ENCODE measurements at places on chromosomes 12 and 14.
A peak's percentile ranks its signal among the peaks of the same experiment; 100 is the strongest.

- peak; percentile 78 for DNase-seq
Measured at GRCh38 chr12:96400631-96401075, 414 bp upstream of the CDK17 start.

DNA sequence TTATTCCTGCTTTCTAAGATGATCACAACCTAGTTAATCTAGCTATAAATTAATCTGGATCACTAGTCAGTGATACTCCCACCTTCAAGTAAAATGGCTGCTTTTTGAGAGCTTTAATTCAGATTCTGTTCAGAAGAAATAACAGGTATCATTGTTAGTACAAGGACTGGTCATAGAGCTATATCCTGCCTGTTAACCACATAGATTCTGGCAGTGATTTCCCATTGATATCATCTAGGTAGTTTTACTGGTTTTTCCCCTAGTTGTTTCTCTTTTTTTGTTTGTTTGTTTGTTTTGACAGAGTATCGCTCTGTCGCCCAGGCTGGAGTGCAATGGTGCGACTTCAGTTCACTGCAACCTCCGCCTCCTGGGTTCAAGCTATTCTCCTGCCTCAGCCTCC is 39.0 kb upstream of the HIF1A start:
- no peak for DNase-seq

DNA sequence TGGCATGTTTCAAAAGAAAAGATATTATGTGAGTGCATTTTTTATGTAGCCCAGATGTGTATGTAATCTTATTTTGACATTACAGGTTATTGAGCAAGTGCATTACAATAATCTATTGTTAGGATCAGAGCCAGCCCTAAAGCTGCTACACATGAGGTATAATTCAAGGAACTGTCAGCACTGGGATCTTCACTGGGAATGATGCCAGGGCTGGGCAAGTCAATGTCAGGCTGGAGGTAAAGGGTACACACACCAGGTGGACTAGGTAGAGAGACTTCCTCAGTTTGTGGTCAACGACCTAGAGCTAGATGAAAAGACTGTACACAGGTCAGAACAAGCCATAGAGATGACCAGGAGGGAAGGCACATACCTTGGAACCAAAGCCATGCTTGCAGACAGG is 15.4 kb downstream of the TRIM9 start:
- DNase-seq: no peak

- peak; percentile 22 for DNase-seq
Measured at GRCh38 chr12:32501835-32502333, 102.5 kb downstream of the FGD4 start.

DNA sequence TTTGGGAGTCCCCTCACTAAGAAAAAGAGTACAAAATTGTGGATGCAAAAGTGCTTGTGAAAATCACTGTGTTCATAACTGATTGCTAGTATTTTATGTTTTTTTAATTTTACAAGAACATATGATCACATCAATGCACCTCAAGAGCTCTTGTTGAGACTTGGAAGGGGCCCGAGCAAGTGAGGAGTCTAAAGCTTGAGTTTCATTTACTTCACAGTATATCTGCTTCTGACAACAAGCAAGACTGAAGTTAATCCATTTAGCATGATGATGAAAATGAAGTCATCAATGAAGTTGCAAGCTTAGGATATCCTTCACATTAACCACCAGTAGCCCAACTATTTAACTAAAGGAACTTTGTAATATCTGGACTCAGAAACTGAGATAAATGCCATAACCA is 182.5 kb upstream of the DIO2 start:
- no peak for DNase-seq

DNA sequence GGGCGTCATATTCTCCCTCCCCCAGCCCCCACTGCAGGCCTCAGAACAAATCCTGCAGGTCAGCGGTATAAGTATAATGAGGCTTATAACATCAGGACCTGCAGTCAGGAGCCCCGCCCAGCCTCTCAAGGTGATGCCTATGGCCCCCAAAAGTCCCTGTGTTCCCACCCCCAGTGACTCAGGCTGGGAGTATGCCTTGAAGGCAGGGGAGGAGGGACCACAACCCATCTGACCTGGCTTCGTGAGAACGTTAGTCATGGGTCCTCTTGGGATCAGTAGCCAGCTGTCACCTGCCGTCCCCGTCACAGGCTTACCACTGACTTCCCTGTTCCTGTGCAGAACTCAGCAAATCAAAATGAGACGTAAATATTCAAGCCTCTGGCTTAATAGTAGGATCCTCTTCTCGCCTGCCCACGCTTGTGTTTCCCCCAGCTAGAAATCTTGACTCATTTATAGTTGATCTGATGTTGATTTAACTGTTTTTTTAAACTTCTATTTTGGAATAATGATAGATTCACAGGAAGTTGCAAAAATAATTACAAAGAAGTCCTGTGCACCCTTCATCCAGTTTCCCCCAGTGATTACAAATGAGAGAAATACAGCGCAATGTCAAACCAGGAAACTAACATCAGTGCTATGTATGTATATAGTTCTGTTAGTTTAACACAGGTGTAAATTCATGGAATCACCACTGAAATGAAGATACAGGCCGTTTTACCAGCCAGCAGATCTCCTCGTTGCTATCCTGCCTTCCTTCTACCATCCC is 107.5 kb downstream of the ADGRD1 start:
- no peak for DNase-seq

GRCh38 chr12:7303230-7303629 is 642 bp upstream of the ACSM4 start:
- peak; percentile 71 for DNase-seq

GRCh38 chr12:32983968-32984367 is 87.4 kb upstream of the PKP2 start:
- peak; percentile 78 for DNase-seq

- no peak for DNase-seq
Measured at GRCh38 chr12:82666830-82667229, 19.9 kb upstream of the TMTC2 start.

GRCh38 chr12:45227316-45228067 is 11.6 kb downstream of the ANO6 start:
- peak; percentile 78 for DNase-seq

GRCh38 chr14:104378698-104379113 is 200.9 kb upstream of the C14orf180 start:
- DNase-seq: no peak

DNA sequence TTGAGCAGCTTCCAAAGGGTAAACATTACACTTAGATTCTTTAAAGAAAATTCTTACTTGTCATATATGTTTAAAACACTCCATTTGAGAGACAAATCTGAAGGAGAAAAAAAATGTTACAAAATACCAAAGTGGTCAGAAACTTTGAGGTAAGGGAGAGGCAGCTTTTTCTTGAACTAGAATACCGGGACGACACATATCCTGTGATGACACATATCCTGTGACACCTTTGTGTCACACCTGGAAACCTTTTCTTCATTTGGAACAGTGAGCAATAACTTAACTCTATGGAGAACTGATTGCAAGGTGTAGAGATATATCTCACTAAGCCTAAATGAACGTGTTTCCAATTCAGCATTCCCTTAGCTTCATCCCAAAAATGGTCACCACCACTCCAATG is 4.6 kb upstream of the GRIN2B start:
- DNase-seq: no peak

GRCh38 chr12:107362960-107363359 is 269.6 kb upstream of the CRY1 start:
- no peak for DNase-seq

DNA sequence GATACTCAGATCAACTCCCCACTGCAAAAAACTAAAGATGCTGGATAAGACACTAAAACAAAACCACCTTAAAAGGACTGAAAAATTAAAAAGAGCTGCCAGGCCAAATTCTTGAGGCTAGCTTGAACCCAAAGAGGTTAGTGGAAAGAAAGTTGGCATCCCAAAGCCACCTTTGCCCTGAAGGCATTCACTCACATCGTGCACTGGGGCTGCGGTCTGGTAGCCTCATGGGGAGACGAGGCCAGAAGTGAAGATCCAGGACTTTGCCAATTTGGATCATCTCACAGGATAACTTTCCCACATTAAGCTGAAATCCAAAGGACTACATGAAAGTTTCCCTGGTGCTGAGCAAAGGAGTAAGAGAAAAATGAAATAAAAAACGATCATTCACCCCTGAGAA is 63.9 kb downstream of the EFCAB11 start:
- DNase-seq: no peak

GRCh38 chr12:33357181-33357580 is 82.4 kb downstream of the SYT10 start:
- DNase-seq: no peak

DNA sequence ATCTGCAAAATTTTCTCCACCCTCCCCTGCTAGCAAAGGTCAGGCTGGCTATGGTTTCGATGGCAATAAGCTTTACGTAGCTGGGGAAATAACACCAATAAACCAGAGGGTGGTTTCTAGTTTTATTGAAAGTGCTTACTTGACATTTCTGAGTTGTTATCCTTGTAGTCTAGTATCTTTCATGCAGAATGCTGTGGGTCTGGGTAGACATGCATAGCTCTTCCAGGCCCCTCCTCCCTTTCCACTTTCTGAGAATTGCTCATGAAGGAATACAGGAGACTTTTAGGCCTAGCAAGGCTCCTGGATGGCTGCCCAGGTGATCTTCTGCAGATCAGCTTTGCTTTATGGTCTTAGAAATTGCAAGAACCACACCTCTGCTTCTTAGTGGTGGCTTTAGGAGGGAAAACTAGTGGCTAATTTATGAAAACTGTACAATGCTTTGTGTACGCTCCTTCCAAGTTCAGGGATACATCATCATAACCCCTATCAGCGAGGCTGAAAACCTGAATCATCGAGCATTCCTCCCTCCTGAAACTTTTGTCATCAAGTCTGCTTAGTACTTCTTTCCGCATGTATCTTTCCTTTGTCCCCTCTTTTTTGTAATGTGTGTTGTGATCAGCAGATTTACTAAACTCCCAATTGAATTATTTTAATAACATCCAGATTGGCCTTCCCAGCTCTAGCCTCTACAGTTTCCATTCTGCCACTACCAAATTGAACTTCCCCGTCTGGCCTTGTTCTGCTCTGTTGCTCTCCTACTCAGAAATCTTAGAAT is 473.0 kb downstream of the RAD51B start:
- DNase-seq: no peak

DNA sequence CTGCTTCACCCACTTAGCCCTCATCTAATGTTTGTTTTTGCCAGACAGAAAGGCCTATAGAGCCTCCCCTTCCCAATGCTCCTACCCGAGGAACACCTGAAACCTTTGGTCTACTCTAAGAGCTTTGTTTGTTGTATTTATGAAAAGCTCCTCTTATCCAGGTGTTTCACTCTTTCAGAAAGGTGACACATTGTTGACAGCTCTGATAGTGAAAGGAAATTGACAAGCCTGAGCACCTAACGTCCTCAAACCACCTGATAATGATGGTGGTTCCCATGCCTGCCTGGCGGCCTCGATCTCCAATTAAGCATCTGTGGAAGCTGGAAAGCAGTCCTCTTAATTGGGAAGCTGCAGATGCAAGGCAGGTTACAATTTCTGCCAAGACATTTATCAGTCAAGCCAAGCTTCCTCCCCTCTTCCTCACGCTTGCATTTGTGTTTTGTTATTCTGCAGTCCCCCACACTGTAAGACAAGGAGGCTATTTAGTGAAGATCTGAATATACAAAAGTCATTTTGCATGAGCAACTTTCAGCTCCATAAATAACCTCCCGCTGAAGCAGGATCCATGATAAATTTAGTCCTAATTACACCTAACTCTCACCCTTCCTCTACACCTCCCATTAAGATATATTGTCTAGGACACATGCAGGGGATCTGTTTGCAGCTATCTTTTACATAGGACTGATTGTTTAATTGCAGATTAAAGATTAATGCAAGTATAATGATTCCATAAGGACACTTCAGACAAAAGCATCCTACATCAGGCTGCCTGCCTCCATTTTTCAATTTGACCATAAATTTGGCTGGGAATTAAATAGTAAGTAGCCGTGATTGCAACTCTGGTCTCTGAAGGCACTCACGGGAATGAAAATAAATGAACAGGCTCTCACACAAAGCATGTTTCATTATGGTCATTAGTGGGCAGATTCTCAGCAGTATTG is 288.6 kb downstream of the PDZRN4 start:
- no peak for DNase-seq

DNA sequence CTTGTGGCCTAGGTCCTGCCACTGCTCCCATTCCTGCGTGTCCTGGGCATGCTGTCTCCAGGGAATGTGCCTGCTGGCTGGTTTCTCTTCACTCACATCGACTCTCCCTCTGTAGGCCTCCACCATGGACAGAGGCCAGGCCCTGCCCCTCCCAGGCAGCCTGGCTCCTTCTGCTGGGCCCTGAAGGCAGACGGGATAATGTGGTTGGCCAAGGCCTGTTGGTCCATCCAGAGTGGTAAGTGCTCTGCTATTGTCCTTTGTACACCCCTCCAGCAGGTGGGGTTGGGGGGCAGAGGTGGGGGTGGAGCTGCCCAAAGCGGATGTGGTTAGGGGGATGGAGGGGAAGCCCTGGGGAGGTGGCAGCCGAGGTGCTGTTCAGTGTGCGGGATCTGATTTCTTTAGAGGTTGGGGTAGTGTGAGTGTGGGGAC is 9.5 kb upstream of the NR4A1 start:
- DNase-seq: no peak

DNA sequence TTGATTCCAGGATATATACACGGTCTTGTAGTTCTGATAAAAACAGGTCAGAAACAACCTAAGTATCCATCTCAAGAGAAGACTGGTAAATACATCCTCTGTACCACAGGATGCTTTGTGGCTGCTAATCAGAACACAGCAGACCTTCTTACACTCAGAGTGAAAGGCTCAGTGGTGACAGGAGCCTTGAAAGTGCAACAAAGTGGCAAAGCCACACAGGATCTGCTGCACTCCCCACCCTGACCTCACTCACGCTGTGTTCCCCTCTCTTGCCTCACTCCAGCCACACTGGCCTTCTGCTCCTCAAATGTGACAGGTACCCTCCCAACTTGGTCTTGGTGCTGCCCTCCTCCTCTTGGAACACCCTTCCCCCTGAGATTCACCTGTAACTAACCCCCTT is 98.1 kb upstream of the GRIP1 start:
- no peak for DNase-seq

DNA sequence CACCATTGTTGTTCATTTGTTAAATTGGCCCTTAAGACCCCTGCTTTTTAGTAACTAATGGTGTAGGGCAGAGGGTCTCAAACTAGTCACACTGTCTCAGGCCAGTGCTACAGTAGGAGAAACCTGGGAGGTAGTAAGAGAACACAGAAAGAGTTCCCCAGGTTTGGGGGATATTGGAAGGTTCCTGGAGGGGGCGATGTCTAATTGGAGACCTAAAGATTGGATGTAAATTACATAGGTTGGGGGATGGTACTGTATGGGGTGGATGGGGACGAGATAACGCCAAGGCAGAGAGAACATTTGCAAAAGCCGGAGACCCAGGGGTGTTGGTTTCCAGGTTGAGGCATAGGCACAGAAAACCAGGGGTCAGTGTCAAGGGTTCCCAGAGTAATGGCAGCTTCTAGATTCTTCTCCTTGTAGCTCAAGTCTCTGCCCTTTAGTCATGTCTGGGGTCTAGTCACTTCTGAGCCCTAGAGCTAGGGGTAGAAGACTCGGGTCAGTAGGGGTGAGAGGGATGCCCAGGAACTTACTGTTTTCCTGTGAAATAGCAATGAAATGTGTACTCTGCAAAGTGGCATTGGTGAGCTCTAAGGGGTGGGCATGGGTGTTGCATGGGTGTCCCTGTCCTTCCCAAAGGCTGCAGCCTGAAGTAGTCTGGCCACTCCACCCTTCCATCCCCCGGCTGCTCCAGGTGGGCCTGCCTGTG is 21.8 kb downstream of the PLEKHG3 start:
- no peak for DNase-seq
